Common myeloid progenitor, CD34-positive (primary cell): ENCODE measurements at places on chromosomes 11 and 22.

GRCh38 chr11:88475991-88476418, 138.5 kb upstream of the CTSC start:
- DNase-seq, result no peak

- no peak for DNase-seq
Observed at GRCh38 chr11:118660681-118661424, 18.6 kb downstream of the TREH start.

DNA sequence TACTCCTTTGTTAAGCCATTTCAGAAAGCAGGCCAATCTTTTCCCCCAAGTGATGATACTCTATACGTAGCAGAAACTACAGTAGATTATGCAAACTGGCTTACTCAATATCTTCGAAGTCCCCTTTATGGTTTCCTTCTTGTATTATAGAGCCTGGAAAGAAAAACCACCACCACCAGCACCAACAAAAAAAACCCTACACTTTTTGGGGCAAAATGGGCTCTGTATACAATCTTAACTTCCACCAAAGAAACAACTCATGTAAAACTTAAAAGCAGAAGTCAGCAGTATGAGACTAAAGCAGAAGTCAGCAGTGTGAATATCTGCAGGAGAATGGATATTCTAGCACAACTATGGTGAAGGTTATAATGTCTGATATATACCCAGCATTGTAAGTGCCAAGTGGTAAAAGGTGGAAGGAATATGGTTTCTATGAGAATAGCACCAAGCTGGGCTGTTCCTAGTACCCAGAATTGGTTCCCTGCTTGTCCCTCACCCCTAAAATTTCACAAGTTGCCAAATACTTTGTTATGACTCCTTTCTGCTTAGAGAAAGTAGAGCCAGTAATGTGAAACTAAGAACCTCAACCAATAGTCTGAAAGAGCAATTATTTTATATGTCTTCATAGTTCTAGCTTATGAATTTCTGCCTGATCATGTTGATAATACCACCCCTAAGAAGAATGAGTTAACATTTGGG, 252.1 kb downstream of the SBF2 start:
- peak; percentile 25 for DNase-seq

DNA sequence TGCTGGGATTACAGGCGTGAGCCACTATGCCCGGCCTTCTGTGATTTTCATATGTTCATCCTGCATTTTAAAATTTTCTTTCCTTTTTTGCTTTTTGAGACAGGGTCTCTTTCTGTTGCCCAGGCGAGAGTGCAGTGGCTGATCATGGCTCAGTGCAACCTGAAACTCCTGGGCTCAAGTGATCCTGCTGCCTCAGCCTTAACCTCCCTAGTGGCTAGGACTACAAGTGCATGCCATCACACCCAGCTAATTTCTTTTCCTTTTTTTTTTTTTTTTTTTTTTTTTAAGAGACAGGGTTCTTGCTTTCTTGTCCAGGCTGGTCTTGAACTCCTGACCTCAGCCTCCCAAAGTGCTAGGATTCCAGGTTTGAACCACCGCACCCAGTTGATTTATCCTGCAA, 54.1 kb upstream of the WT1 start:
- no peak for DNase-seq

- DNase-seq, result no peak
Observed at GRCh38 chr11:130166457-130166784, 6.8 kb downstream of the ST14 start.

GRCh38 chr11:19218216-19218615, 16.4 kb upstream of the CSRP3 start:
- no peak for DNase-seq

- no peak for DNase-seq
Observed at GRCh38 chr11:15157181-15157580, 42.5 kb downstream of the INSC start.

DNA sequence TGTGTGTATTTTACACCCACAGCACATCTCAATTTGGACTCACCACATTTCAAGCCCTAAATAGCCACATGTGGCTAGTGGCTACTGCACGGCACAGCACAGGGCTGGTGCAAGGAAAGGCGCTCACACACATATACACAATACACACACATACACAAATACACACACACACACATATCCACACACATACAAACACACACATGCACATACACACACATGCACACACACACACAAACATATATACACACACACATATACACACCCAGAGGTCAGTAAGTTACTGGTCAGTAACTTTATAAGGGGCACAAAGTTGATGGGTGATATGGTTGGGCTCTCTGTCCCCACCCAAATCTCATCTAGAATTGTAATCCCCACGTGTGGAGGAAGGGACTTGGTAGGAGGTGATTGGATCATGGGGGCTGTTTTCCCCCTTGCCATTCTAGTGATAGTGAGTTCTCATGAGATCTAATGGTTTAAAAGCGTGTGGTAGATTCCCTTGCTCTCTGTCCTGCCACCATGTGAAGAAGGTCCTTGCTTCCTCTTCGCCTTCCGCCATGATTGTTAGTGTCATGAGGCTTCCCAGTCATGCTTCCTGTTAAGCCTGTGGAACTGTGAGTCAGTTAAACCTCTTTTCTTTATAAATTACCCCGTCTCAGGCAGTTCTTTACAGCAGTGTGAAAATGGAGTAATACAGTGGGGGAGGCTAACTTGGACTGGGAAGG, 37.6 kb upstream of the DKK3 start:
- DNase-seq, result no peak

DNA sequence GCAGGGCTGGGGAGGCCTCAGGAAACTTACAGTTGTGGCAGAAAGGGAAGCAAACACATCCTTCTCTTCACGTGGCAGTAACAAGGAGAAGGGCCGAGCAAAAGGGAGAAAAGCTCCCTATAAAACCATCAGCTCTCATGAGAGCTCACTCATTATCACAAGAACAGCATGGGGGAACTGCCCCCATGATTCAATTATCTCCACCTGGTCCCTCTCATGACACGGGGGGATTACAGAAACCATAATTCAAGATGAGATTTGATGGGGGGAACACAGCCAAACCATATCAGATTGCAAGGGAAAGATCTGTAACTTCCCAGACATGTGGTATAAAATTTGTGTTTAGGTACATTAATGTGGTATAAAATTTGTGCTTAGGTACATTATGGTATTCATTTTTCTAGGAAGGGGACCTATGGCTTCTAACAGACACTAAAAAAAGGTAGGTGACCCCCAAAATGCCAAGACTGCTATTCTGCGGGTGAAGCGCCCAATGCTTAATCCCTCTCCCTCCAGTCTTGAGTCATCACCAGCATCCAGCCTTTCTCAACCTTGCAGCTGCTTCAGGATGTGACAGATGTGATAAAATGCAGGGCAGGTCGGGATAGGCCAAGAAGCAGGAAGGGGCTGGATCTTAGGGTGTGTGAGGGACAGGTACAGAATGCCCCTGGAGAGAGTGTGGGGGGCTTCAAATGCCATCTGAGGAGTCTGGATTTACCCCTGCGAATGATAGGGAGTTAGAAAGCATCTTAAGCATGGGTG, 57.7 kb upstream of the AMPD3 start:
- DNase-seq, result no peak

- no peak for DNase-seq
Observed at GRCh38 chr11:42709216-42709615, 602.6 kb upstream of the API5 start.

DNA sequence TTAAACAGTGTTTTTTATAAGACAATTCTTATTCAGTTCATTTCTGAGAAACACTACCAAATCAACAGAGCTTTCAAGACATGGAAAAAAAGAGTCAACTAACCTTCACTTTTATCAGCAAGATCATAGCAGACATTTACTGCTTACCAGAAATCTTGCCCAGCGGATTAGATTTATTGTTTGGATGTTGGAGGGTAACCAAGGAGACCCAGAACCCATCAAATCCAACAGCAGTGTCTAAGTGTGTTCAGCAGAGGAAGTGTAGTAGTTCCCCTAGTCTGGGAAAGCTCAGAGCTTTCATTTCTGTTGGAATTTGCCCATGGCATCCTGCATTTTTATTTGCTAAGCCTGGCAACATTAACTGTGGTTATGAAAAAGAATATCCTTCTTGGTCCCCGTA, 2.4 kb upstream of the PGM2L1 start:
- DNase-seq, result peak; percentile 54

DNA sequence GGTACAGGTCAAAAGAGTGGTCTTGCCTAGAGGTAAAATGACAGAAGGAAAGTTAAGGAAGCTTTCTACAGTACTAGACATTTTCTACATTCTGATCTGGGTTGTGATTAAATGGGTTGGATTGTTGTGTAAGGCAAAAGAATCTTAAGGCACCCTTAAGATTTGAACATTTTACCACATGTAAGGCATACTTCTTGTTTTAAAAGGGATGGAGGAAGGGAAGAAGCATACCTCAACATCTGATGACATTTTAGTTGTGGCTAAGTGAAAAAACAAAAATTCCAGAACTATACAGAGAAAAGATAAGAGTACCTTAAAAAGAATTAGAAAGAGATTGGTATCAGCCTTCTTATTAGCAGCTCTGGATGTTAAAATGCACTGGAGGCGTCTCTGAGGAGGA, 356.0 kb upstream of the CADM1 start:
- DNase-seq, result no peak

- DNase-seq, result no peak
Observed at GRCh38 chr11:10927538-10927937, 69.7 kb upstream of the ZBED5 start.

- DNase-seq, result peak; percentile 82
Observed at GRCh38 chr11:124481365-124482323, 36.1 kb upstream of the OR8B8 start.

DNA sequence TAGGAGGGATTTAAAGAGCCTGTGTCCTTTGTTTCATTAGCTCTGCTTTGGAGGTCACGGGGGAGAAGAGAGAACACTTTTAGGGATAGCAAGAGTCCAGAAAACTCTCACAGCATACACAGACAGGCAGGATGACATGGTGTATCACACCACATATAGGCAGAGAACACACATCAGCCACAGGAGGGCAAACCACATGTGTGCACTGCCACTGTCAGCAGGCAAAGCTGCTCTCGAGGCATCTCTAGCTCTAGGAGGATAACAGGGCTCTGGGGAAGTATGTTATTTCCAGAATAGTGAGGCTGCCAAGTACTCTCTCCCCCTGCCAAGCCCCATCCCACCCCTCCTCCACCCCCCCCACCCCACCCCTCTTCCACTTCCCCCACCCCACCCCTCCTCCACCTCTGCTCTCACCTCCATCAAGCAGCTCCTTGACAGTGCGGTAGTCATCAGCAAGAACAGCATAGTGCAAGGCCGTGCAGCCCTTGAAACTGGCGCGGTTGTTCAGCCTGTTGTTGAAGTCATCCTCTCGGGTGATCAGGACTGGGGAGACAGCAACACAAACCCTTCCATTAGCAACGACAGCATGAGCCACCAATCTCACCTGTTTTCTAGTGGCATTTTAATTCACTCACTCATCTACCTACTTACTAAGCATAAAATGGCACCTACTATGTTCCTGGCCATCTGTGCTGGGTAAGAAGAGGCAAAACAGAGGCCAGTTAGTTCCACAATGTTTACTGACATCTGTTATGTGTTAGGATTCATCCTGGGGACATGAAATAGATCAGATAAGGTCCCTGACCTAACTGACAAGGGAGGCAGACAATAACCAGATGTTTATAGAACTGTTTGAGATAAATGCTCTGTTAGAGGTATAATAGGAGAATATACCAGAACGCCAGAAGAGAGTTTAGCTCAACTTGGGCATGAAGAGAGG, 75.6 kb downstream of the CLPB start:
- DNase-seq, result no peak

GRCh38 chr11:61730240-61730994, 22.0 kb upstream of the MYRF start:
- no peak for DNase-seq

DNA sequence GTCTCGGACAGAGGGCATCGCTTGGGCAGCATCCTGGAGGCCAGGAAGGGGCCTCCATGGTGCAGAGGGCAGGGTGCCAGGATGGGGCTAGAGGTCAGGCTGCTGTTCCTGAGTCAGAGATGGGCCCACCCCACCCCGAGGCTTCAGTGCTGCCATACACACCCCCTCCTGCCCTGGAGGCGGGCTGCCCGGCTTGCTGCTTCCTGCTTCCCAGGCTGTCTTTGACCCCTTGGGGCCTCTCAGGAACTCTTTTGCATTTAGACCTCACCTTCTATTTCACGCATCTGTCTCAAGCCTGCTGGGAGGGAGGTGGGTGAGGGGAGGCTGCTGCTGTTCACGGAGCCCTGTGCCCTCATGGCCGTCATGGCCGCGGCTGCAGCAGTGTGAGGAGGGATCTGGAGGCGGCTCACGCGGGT, 6.6 kb upstream of the GRAMD4 start:
- no peak for DNase-seq

GRCh38 chr11:117959438-117960149, 26.6 kb upstream of the IL10RA start:
- DNase-seq, result peak; percentile 36

- no peak for DNase-seq
Observed at GRCh38 chr11:65147352-65148075, 13.2 kb upstream of the SYVN1 start.

GRCh38 chr11:34585304-34585734, 35.6 kb upstream of the EHF start:
- DNase-seq, result no peak

- no peak for DNase-seq
Observed at GRCh38 chr11:77487790-77488189, 13.9 kb upstream of the PAK1 start.

DNA sequence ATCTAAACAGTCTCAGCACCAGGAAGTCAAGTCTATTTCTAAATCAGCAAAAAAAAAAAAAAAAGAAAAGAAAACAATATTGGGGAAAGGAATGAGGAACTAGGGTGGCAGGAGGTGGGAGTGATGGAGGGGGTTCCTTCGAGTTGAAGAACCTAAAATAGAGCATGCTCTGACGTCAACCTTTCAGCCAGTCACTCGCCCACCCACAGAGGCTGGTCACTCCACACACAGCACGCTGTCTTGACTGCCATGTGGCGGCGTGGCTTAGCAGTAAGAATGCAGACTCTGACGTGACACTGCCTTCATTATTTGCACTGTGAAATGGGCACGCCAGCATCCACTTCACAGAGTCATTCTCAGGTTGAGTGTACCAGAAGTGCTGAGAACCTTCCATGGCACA, 48.3 kb downstream of the LARGE1 start:
- peak; percentile 19 for DNase-seq

GRCh38 chr22:25970999-25971811, 198.1 kb upstream of the SEZ6L start:
- DNase-seq, result no peak

GRCh38 chr11:6745465-6746015, 26.2 kb downstream of the OR2AG2 start:
- DNase-seq, result no peak

GRCh38 chr11:8360086-8360828, 96.6 kb upstream of the LMO1 start:
- DNase-seq, result no peak

GRCh38 chr11:46342239-46342638, 5.0 kb upstream of the DGKZ start:
- no peak for DNase-seq

DNA sequence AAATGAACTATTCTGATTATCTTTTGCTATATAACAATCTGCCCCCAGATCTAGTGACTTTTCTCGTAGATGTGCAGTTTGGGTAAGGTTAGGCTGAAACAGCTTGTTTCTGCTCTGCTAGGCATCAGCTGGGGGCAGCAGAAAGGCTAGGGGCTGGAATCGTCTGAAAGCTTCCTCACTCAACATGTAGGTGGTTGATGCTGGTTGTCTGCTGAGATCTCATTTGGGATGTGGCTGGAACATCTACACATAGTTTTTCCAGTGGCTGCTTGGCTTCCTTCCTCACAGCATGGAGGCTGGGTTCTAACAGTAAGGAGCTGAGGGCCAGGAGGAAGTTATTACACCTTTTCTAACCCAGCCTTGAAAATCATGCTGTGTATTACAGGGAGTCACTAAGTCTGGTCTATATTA, 30.2 kb downstream of the USP47 start:
- no peak for DNase-seq
